ENCODE measurements at places on chromosomes 13 and 19.

- DNase-seq: no peak
Measured at GRCh38 chr19:47002853-47003610, 16.6 kb upstream of the NPAS1 start.

- no peak for DNase-seq
Measured at GRCh38 chr19:48629599-48630295, 7.4 kb downstream of the DBP start.

GRCh38 chr13:57673197-57673596 lies 41.7 kb downstream of the PCDH17 start:
- no peak for DNase-seq

- no peak for DNase-seq
Measured at GRCh38 chr13:74945637-74946036, 536.3 kb downstream of the TBC1D4 start.

DNA sequence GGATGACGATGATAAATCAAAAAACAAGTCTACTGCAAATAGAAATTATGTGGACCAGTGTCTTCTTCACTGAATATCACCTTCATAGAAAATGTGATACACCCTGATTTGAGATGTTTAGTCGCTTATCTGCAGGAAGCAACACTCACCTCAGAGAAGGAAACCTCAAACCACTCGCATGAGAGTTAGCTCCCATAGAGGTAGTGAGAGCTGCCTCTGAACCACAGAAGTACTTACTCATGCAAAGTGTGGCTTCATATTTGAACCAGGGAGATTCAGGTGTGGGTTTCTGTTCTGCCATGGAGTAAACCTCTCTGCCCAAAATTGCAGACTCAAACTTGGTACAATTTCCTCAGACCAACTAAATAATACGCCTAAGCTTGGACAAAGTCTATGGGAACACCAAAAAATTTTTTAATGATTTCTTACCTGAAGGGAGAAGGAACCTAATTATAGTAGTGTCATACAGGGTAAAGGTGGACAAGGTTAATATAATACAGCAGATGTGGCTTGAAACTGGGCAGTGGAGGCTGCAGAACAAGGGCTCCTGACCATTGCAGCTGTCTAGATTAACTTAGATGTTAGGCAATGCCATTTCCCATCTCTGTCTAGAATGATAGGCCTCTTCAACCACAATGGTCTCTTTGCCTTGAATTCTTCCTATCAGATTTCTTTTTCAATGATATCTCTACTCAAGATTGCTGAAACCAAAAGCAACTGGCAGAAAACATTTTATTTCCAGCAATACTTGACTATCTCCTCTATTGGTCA lies 29.6 kb upstream of the RCBTB2 start:
- DNase-seq: no peak
